Pancreas (tissue), 10 donors: ENCODE measurements at places on chromosomes 7 and 10.

GRCh38 chr10:79353000-79353406 lies 5.7 kb downstream of the PPIF start:
- DNase-seq, result no peak

DNA sequence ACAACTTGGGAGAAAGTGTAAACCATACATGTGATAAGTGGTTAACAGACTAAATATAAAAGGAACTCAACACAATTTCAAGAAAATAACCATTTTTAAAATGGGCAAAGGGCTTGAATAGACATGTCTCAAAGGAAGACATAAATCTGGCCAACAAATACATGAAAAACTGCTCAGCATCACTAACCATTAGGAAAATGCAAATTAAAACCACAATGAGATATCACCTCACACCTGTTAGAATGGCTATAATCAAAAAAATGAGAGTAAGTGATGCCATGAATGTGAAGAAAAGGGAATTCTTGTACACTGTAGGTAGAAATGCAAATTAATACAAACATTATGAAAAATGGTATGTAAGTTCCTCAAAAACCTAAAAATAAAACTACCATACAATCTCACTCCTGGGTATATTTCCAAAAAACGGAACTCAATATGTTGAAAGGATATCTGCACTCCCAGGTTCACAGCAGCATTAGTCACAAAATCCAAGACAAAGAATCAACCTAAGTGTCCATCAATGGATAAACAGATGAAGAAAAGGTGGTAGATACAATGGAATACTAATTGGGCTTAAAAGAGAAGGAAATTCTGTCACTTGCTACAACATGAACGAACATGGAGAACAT lies 5.6 kb downstream of the SNX13 start:
- no peak for DNase-seq

- no peak for DNase-seq
These were observed 550 bp upstream of the CALU start for GRCh38 chr7:128738570-128739047.

GRCh38 chr7:64310426-64310825 lies 3.3 kb upstream of the ZNF736 start:
- DNase-seq, result no peak
